ENCODE measurements at places on chromosomes 7 and 10.

DNA sequence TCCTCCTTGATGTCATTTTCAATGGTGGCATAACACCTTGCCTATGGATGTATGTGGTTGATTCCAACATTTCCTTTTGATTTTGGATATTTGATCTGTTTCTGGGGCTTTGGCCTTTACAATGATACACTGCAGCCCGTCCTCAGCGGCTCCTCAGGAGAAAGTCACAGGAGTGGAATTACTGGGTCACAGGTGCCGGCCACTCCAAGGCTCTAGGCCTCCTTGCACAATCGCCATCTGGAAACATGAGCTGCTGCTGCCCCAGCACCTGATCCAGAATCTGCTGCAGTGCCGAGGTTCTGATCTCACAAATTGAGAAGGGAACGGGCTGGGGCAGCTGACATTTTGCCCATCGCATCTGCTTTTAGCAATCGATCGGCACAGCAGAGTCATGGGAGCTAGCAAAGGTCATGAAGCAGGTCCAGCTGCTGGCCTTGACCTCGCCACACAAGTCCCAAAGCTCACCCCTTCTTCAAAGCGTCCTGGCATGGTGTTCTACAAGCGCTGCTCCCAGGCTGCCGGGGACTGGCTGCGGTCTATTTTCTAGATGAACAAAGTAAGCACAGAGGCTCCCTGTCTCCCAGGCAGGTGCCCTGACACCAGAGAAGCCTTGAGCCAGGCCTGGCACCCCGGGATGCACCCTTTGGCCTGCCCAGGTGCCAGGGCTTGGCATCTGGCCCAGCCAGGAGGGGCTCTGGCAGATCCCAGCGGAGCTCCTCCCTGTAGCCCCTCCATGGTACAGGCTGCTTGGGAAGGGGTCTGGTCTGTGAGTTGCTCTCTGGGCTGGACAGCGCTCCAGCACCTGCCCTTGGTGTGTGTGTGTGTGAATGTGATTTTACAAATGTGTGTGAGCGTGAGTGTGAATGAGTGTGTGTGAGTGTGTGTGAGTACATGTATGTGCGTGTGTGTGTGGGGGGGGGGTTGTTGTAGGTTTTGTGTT, 201.8 kb downstream of the GLRX3 start:
- no peak for DNase-seq

- no peak for DNase-seq
Observed at GRCh38 chr10:6383096-6383812, 180.5 kb downstream of the PFKFB3 start.

- no peak for DNase-seq
Observed at GRCh38 chr7:22385326-22385725, 28.4 kb upstream of the RAPGEF5 start.

- DNase-seq = no peak
Observed at GRCh38 chr10:83142074-83142563, 997.2 kb upstream of the GHITM start.

- no peak for DNase-seq
Observed at GRCh38 chr10:108064746-108065260, 900.3 kb upstream of the SORCS1 start.

- no peak for DNase-seq
Observed at GRCh38 chr10:43046288-43046991, 30.4 kb upstream of the RET start.

DNA sequence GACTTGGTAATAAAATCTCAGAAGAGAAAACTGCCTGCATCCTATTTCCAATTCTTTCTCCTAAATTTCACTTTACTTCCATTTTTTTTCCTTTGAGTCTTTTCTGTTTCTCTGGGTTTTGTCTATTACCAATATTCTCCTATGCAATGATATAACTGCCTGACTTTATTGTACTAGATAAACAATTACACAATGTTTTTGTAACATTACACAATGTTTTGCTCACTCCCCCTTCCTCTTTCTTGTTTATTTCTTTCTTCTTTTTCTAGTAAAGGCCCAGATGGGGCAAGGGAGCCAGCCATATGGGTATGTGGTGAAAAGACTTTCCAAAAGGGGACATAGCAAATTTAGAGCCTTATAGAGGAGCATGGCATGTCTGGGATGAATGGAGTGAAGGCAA, 278.7 kb upstream of the PHYHIPL start:
- no peak for DNase-seq

DNA sequence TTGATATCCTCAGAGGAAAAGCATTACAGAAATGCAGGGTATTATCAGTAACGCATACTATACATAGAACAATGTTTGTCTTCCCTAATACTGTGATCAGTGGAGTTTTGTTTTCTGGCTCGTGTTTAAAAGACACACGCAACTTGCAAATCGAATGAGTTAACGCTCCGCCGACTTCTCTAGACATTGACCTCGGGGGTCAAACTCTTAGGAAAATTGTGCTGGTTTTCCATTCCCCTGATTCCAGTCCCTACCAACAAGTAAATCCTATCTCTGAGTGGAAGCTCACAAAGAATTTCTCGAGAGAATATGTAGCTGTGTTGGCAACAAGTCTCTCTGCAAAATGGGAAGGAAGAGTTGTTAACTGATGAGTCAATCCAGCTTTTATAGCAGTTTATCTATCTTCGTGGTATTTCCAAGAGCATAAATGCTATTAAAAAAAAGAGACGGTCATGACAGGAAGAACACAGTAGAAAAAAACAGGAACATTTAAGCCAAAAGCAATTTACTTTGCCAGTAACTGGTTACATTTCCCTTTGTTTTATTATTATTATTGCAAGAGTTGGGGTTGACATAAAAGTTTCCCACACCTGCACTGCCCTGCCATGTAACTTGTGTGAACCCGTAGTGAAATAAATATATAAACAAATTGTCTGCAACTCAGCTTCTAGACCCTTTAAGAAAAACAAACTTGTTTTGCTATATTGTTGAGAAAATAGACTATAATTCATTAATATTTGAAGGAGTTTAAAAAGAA, 144.4 kb downstream of the ARID5B start:
- peak; percentile 96 for DNase-seq

- no peak for DNase-seq
Observed at GRCh38 chr10:31011665-31012022, 20.0 kb downstream of the ZNF438 start.

- no peak for DNase-seq
Observed at GRCh38 chr10:70457759-70458305, 16.4 kb upstream of the NODAL start.

DNA sequence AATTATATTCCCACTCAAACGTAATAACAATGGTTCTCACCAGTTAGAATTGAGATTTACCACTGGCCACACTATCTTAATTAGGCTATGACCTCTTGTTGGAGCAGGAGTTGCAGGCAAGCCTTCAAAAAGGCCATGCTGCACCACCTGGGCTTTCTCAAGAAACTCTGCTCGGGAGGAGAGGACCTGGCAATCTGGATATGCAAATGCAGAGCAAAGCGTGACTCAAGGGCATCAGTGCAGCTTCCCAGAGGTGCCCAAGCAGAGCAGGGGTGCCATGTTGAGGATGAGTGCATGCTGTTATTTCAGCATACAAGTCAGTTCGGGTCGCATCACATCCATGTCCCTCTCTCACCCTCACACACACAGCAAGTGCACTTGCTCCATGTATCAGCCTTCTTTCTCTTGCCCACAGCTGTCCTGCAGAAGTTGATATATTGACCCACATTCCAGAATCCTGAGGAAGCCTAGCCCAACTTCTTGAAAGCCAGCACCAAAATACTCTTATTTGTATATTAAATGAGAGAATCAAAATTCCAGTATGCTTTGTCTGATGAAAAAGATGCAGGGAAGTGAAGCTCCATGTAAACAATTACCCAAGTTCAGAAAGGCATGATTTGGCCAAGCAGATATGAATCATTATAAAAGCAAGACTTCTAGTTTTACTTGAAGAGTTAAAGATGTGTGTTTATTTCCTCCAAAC, 55.7 kb upstream of the IL6 start:
- DNase-seq = no peak

DNA sequence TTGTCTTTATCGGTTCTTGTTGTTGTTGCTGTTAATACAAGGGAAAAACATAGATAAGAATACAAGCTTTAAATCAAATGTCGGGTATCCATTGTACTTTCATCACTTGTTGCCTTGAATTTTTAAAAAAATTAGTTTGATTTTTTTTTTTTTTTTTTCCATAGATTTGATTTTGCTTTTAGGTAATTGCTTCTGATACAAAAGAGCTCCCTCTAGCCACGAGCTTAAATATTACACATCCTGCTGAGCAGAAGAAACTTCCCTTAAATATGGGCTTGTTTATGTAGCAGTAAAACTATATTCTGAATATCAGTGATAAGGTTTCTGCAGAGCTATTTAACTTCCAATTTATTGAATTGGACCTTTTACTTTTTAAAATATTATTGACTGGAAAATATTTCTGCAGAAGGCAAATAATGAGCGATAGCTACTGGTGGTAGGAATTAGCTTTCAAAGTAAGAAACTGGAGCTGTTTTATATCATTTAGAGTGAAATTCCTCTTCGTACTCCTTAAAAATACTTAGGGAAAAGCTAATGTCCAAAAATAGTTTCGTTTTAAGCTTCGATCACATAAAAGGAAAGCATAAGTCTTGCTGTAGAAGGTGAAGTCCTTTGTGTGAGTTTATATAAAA, 216.9 kb downstream of the POLR1F start:
- peak; percentile 5 for DNase-seq

DNA sequence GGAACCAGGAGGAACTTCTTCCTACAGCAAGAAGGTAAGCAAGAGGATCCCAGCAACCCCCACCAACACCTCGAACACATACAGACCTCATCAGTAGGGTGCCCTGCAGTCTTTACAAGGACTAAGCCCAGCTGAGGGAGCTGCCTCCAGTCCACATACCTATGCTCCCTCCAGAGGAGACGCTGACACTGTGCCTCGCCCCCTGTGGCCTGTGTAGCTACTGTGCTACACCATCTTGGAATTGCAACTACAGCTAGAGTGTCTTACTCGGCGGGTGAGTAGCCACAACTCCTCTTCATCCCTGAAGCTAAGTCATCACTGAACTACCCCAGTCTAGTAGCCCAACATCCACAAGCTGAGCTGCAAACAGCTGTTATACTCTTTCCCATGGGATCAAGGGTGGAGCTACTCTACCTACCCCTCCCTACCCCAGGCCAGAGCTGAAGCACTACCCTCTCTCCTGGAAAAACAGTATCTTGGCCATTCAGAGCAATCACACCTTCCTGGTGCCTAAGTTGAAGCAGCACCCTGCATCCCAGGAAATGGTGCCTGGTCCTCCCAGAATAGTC, 42.2 kb upstream of the CAMK2B start:
- no peak for DNase-seq

GRCh38 chr7:94367949-94368348, 26.7 kb upstream of the COL1A2 start:
- DNase-seq = peak; percentile 59

GRCh38 chr10:24920907-24921881, 31.2 kb downstream of the PRTFDC1 start:
- DNase-seq = peak; percentile 69

DNA sequence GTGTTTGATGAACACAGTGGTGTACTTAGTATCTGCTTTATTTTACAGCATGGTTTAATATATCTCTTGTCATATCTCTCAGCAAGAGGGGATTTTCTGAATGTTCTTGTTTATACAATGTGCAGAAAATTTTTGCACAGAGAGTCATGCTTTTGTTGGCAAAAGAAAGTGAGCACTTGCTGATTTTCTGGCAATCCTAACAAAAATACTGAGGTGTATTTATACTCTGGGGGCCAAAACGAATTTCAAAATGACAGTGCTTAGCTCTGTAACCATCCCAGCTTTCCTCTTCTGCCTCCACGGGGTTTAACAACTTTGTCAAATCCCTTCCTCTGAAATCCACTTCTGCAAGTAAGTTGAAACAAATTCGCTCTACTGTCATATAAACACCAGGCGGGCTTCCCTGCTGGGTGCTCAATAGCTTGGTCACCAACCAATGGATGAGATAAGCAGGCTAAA, 169.2 kb downstream of the NOC3L start:
- DNase-seq = peak; percentile 45

- no peak for DNase-seq
Observed at GRCh38 chr7:130896898-130897514, 163.0 kb upstream of the KLF14 start.

DNA sequence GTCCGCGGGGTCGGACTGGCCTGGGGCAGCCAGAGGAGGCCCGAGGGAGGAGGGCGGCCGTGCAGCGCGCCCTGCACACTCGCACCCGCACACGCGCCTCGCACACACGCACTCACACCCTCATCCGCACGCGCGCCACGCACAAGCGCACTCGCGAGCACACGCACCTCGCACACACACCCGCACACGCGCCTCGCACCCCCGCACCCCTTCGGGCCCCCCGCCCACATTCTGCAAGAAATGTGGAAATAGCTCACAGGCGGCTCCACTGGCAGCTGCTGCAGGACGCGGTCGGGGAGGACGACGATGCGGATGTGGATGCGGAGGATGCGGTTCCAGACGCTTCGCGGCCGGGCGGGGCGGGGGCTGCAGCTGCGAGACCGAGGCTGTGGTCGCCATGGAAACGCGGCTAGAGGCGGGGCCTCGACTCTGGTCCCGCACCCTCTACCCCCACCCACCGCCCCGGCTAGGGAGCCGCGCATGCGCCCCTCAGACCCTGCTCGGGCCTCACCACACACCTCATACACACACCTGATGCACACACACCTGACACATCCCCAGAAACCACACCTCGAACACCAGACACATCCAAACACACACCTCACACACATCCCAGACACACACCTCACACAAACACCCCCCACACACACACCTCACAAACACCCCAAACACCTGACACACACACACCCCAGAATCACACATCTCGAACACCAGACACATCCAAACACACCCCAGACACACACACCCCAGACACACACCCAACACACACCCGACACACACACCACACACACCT, at the start of gene CALY:
Gene CALY, minus strand, starts transcription at position 320 of the 793 bp plus-strand sequence. CDS start 7,907 bp downstream, outside the sequence.
- no peak for DNase-seq

- DNase-seq = peak; percentile 0
Observed at GRCh38 chr10:45555795-45556194, 116.8 kb downstream of the ZFAND4 start.

GRCh38 chr7:50959991-50960390, 177.3 kb upstream of the GRB10 start:
- no peak for DNase-seq

DNA sequence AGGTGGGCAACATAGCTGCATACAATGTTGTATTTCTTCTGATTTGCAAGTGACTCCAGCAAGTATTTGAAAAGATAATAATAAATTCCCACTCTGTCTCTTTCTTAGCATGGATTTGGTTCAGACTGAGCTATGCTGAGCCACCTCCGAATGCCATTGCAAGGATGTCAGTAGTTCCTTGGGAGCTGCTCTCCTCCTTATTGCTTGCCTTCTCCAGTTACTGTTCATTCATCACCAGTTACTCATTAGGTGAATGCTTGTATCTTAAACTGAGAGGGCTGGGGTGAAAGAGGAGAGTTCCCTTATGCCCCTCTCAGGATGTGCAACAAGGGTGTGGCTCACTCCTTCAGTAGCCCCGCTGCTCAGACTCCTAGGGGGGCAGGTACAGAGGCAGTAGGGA, 78.4 kb upstream of the PRKAR2B start:
- no peak for DNase-seq

DNA sequence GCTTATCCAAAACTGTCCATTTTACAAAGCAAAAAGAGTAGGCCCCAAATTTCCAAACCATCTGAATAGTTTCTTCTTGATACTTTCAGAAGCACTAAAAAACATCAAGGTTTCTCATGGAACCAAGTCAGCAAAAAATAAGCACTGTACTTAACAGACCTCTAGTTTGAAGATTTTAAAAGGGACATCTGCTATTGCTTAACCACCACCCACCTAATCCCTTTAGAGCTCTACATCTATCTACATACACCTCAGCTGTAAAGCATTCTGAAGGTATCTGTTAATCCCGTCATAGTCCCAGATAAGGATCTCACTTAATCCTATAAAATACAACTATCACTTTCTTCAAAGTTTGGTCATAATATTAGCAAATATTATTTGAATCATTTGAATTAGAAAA, 72.3 kb downstream of the HIBADH start:
- no peak for DNase-seq

GRCh38 chr10:132422903-132423825, 26.2 kb downstream of the PWWP2B start:
- no peak for DNase-seq
